ENCODE measurements at places on chromosomes 1 and 21.

- DNase-seq, result no peak
Measured at GRCh38 chr1:76337542-76338219, 263.1 kb downstream of the ST6GALNAC3 start.

DNA sequence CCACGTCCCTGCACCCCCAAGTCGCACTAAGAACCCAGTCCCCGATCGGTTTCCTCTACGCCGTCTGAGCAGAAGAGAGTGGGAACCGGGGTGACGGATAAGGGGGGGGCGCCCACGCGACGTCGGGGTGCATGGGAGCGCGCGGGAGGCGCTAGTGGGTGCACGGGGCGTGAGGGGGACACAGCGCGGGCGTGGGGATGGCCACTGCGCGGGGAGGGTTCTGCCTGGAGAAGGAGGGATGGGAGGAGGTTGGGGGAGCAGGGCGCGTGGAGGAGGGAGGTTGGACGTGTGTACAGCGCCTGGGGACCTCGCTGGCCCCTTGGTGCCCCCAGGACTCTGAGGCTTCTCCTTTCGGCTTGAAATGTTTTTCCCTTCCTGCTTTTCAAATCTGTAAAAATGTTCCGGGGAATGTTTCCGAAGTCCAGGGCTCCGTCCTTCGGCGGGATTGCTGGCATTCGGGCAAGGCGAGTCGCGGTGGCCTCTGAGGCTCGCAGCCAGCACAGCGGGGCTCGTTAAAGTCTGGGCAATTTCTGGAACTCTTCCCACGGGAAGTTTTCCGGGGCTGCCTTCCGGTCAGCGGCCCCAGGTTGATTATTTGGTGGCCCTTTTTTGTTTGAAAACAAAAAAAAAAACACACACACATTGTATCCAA is 13.1 kb downstream of the RNF220 start:
- no peak for DNase-seq

GRCh38 chr1:108848806-108849205 is 8.1 kb downstream of the AKNAD1 start:
- DNase-seq, result no peak

- no peak for DNase-seq
Measured at GRCh38 chr1:45356186-45356585, 15.9 kb upstream of the MUTYH start.

GRCh38 chr1:201750934-201751333 is 78.0 kb upstream of the IPO9 start:
- DNase-seq, result no peak

GRCh38 chr21:33157303-33157702 is 72.4 kb upstream of the IFNAR2 start:
- no peak for DNase-seq

- no peak for DNase-seq
Measured at GRCh38 chr1:170791941-170792340, 128.0 kb downstream of the PRRX1 start.

- no peak for DNase-seq
Measured at GRCh38 chr21:43588957-43589356, 70.3 kb downstream of the HSF2BP start.

DNA sequence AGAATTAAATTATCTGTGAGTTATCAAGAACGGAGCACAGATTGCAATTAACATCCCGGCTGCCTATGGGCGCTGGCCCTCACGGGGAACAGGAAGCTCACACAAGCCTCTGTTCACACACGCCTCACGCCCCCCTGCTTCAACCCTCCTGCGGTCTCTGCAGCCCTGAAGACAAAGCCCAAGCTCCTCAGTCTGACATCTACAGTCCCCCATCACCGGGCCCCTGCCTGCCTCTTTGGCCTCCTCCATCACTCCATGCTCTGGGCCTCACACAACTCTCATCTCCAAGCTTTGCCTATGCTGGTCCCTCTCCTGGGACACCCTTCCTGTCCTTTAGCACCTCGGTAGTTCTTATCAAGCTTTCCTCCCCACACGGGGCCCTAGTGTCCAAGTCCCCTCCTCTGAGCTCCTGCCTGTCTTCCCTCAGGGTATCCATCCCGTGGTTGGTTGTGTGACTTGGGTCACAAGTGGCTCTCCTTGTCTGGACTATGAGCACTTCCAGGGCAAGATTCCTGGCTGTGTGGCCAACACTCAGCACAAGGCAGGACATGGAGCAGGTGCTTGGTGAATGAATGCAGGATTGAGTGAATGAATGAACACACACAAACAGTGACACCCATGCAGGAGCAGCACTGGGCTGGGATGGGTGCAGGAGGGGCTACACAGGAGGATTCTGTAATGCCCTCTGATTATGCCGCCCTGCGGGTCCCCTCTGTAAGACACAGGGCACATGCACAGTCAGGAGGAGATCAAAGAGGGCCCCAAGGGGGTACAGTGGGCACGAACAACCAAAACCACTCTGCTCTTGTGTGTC is 116.1 kb downstream of the DMRTB1 start:
- no peak for DNase-seq

DNA sequence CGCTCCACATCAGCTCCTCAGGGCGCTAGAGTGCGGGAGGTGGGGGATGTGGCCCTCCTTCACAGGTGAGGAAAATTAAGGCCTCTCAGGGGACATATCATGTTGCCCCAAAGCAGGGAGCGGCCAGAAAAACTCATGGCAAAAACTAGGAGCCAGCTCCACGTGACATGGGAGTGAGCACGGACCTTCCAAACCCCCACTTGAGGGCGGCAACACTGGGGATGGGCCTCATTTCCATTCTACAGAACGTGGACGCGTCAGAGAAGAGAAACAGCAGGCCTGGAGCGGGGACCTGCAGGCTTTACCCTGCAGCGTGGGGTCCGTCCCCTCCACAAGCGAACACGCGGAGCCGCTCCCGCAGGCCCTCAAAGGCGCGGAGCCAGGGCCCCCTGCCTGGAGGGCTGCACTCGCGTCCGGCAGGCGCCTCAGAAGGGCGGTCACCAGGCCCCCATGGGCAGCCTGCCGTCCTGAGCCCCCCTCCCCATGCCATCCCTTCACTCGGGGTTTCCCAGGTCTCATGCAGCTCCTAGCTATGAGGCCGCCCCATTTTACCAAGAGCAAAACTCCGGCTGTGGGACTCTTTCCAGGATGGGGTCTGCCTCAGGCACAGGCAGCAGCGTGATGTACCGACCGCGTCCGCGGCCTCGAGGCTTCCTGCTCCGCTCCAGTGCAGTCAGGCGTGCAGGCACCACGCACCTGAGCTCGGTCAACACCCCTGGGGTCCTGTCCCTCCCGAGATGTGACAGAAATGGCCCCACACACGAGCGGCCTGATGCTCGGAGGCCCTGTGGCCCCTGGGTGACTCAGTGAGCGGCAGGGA is 5.5 kb downstream of the CFAP410 start:
- DNase-seq, result no peak

DNA sequence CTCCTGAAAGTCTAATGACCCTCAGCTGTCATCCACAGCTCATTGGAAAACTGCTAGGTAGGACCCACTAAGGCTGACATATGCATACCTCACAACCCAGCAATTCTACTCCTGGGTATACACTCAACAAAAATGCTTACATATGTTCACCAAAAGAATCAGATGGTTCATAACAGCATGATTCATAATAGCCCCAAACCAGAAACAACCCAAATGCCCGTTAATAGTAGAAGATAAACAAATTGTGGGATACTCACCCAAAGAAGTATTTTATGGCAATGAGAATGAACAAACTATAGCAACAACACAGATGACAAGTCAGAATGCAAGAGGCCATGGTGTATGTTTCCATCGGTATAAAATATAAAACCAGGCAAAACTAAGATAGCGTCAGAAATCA is 124.6 kb downstream of the HLCS start:
- no peak for DNase-seq

All from stimulated activated CD4-positive, alpha-beta T cell treated with anti-CD3 and anti-CD28 coated beads, Interleukin-1b, Interleukin-23, amount 100 ng/mL, for 48 hours (primary cell).